ENCODE measurements at places on chromosomes 3 and 15. TPM values are rescaled to one million over a fixed set of nuclear protein-coding genes. Genes with fewer than 3 reads are reported as not detected.

The TICRR gene
- total RNA-seq = 0.79 TPM

The CYP11A1 gene
- 1.4 TPM for total RNA-seq

The ATP8B4 gene
- 32.3 TPM for total RNA-seq

The SSUH2 gene
- total RNA-seq = not detected

The POC1A gene
- total RNA-seq = 0.65 TPM

DNA sequence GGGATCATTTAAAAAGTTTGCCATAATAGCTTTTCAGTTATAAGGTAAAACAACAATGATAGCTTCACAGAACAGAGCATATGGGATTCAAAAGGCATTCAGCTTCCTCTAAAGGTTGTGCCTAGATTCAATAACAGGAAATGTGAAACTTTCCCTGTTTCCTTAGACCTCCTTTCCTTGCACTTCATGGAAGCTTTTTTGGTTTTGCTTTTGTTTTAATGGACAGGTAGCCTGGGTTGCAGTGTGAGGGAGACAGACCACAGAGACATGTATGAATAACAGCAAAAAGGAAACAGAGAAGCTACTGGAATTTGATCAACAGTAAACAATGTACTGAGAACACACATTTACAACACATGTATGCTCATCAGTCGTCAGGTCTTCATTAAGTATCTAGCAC, 2.3 kb upstream of the TNFAIP8L3 start:
- no peak for DNase-seq

GRCh38 chr3:29373131-29373680, 92.3 kb downstream of the RBMS3 start:
- DNase-seq = no peak

GRCh38 chr15:59545573-59545972, 66.0 kb upstream of the GCNT3 start:
- DNase-seq = no peak

All from omental fat pad (tissue), 4 donors.